NCI-H2081 treated with DMSO at 0.1 percent for 48 hours (cell line): ENCODE measurements at places on chromosomes 1 and 21.

DNA sequence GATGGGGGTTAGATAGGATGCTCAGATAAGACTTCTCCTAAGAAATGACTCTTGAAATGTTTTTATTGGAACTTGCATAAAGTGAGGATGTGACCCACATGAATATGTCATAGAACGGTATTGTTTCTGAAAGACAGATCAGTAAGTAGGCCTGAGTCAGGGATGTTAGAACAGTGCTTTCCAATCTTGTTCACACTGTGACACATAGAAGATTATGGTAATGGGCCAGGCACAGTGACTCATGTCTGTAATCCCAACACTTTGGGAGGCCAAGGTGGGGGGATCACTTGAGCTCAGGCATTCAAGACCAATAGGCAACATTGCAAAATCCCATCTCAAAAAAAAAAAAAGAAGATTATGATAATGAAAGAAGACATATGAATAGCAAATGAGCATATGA is 32.9 kb downstream of the FMO4 start:
- DNase-seq, result no peak

GRCh38 chr21:46040707-46041106 is 57.2 kb upstream of the COL6A2 start:
- DNase-seq, result no peak

- DNase-seq, result no peak
Observed at GRCh38 chr1:914891-915280, 8.8 kb upstream of the SAMD11 start.

GRCh38 chr1:150110116-150110515 is 39.6 kb upstream of the PLEKHO1 start:
- DNase-seq, result no peak

GRCh38 chr1:220680085-220680687 is 10.0 kb upstream of the C1orf115 start:
- peak; percentile 49 for DNase-seq

DNA sequence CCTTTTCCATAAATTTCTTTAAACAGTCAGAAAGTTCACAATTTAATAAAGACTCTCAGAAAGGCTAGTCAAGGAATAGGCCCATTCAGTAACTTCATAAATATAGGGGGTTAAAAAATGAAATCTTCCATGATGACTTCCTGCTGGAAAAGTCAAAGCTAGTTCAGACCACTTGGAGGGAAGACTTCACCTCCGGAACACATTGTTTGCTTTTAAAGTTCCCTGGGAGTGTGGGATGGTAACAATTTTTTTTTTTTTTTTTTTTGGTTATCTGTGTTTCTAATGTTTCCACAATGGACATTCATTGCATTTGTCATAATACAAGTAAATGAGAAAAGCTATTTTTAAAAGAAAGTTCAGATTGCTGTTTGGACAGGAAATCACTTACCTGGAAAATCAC is 18.4 kb upstream of the LAMC2 start:
- no peak for DNase-seq

DNA sequence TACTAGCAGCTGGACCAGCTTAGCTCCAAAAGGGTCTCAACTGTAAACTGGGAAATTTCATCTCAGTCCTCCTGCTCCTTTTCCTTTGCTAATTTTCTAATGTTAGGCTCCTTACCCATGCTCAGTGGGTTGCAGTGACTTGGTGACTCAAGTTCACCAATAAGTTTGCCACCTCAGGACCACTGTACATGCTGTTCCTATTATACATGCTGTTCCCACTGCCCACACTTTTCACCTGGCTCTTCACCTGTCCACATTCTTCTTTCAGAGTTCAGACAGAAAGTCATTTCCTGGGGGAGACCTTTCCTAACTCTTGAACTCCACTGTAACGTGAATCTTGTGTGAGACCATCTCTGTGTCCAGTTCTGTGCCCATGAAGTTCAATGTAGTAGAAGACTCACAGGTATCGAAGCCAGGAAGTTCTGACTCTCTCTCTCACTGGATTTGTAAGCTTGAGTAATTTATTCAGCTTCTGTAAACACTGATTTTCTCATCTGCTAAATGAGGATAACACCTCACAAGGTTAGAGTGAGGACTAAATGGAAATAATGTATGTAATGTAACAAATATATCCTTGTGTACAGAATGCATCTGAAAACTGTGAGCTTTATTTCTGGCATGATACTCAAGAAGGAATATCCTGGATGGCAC is 17.9 kb downstream of the CD2 start:
- no peak for DNase-seq

GRCh38 chr1:226966683-226967082 is 26.6 kb downstream of the COQ8A start:
- DNase-seq, result no peak

- DNase-seq, result no peak
Observed at GRCh38 chr1:7279769-7280168, 491.3 kb upstream of the VAMP3 start.

- DNase-seq, result no peak
Observed at GRCh38 chr1:171141688-171142415, 43.2 kb upstream of the FMO2 start.

- no peak for DNase-seq
Observed at GRCh38 chr1:222757646-222758268, 20.8 kb downstream of the FAM177B start.

- DNase-seq, result no peak
Observed at GRCh38 chr1:39818482-39818881, 29.8 kb upstream of the BMP8B start.

DNA sequence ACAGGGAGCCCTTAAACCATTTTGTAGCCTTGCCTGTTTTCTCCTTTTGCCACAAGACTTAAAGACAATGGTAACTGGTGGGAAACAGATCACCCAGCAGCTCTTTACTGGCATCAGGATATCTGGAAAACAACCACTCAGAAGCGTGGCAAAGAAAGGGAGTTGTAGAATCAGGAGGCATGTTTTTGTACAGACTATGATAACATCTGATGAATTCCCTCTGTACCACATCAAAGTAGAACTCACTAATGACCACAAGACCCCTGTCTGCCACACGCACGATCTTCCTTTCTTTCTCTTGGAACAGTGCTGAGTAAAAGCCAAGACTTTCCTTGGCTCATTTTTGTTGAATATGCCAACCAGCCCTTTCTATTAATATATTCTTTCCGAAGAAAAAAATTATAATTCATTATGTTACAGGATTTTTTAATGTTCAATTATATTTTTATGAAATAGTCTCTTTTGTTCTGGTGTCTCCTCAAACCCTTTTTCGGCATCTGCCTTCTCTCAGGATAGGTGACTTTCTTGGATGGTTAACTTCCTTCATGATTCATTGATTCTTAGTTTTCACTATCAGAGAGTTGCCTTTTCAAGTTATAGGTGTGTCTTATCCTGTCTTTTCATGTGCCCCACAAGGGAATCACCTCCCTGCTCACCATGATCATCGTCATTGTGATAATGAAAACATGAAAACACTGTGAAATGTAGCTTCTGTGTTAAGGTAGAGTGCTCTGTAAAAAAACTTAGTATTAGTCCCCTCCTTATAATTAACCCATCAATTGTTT is 7.9 kb upstream of the PHGDH start:
- no peak for DNase-seq

DNA sequence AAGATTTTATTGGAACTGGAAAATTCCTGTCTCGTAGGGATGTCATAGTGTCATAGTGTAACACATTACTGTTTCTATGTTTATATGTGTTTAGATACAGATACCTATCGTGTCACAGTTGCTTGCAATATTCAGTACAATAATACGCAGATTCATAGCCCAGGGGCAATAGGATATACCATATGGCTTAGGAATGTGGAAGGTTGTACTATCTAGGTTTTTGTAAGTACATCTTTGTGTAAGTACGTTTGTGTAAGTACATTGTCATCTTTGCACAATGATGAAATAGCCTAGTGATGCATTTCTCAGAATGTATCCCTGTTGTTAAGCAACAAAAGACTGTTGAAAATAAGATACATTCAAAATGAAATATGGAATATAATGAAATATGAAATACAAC is 68.9 kb downstream of the CAMTA1 start:
- DNase-seq, result no peak

DNA sequence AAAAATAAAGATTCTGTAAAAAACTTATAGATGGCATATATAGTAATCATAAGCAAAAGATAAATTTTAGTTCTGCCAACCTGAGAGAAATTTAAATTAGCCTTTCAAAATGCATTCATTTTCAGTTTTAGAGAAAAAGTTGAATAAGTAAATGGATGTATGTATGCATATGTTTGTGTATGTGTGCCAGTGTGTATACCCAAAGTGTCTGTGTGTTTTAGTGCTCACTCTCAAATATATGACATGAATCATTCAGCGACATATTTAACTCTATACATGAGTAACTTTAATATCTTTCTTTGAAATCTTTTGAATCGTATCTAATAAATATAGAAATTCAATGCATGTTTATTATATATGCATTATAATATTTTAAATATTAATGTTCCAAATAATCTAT is 274.5 kb downstream of the SRGAP2C start:
- DNase-seq, result no peak

DNA sequence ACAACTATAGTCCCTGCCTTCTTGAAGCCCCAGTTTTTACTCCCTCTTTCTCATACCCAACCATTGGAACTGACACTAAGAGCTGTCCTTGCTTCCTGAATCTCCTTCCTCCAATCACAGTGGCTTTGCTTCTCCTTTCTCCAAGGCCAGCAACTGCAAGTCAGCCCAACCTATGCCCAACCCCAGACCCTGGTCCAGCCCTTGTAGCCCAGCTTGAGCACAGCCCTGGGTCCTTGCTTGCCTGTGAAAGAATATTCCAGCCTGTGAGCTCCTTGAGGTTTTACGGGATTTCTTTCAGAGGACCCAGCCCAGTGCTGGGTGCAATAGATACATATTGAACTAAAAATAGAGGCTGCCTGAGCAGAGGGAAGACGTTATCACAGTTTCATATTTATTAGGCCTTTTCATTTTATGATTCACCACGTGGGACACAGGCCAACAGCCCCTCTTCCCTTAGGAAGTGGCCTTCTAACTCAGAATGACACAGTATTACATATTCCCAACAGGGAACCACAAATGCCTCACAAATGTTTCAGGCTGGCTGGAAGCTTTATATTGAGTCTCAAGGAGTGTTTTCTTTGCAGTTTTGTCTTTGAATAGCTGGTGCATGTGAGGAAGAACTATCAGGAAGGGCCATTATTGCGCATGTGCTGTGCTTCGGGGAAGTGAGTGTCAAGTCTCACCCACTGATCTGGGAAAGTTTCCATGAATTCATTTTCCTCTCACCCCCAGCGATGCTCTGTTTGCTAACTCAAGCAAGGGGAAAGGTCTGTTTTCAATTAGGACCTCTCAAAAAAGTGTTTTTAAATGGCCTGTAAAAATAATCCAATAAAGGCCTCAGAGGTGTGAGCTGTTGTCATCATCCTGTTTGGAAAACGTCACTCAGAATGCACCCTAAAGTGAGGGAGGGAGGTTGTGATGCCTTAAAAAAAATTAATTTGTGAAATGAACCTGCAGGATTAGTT is 92.3 kb upstream of the NFIA start:
- no peak for DNase-seq
